ENCODE measurements at places on chromosomes 6 and 20. TPM values are rescaled to one million over a fixed set of nuclear protein-coding genes. Genes with fewer than 3 reads are reported as not detected.

UBE2C gene
- polyA plus RNA-seq = 6.9 TPM

GRCh38 chr6:168331058-168331457 lies 11.5 kb upstream of the DACT2 start:
- DNase-seq = no peak
- no peaks in the 10 kb centered on the region for H3K27me3 ChIP-seq
- H3K36me3 ChIP-seq = no peaks in the 10 kb centered on the region
- no peak overlapping the region for H3K4me3 ChIP-seq
- no peaks in the 10 kb centered on the region for H3K4me1 ChIP-seq

GRCh38 chr20:5077761-5078387 lies 41.9 kb downstream of the PCNA start:
- peak overlapping the region; percentile 85 for H3K4me3 ChIP-seq
- H3K4me1 ChIP-seq = peaks cover 31% of the 10 kb centered on the region
- H3K27ac ChIP-seq = peak overlapping the region; percentile 94
- H3K36me3 ChIP-seq = no peaks in the 10 kb centered on the region

- peaks cover 18% of the 10 kb centered on the region for H3K4me1 ChIP-seq
- no peaks in the 10 kb centered on the region for H3K36me3 ChIP-seq
- DNase-seq = no peak
- no peak overlapping the region for H3K4me3 ChIP-seq
Observed at GRCh38 chr6:90025523-90026061, 131.3 kb downstream of the GJA10 start.

GRCh38 chr6:165453395-165453794 lies 144.0 kb upstream of the C6orf118 start:
- H3K4me1 ChIP-seq = no peaks in the 10 kb centered on the region
- no peak overlapping the region for H3K27ac ChIP-seq
- no peak for DNase-seq
- H3K27me3 ChIP-seq = no peaks in the 10 kb centered on the region
- no peaks in the 10 kb centered on the region for H3K36me3 ChIP-seq

DNA sequence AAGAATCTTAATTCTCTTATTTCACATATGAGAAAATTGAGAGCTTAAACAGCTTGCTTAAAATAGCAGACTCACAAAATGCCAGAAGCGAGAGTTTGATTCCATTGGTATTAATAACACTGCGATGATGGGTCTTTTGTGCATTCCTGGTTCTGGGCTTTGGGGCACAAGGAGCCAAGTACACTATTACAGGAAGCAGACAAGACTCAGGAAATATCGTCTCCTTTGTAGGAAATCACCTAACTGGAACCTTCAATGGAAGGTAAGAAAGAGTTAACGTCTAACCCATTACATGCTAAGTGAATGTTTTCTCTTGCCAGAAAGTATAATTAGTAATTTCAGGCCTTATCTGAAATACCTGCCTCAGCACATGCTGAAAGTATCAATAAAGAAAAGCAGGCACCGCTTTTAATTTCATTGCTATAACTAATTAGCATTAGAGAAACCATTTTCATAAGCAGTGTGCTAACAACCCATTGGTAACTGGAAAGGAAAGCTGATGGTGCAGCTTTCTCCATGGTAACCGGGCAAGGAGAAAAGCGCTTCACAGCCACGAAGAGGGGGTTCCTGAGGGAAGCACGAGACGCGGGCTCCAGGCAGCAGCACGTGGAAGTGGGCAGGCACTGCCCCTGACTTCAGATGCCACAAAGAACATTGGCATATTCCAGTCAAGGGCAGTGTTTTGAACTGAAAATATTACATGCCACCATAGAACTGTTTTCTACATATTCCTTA lies 206.7 kb upstream of the AGPAT4 start:
- no peaks in the 10 kb centered on the region for H3K36me3 ChIP-seq
- no peaks in the 10 kb centered on the region for H3K4me1 ChIP-seq
- H3K4me3 ChIP-seq = no peak overlapping the region
- no peak overlapping the region for H3K27ac ChIP-seq
- no peak for DNase-seq

- DNase-seq = no peak
- no peak overlapping the region for H3K4me3 ChIP-seq
- H3K4me1 ChIP-seq = no peaks in the 10 kb centered on the region
- no peaks in the 10 kb centered on the region for H3K27me3 ChIP-seq
- no peaks in the 10 kb centered on the region for H3K36me3 ChIP-seq
Observed at GRCh38 chr20:8790442-8791074, 278.3 kb upstream of the PLCB4 start.

DNA sequence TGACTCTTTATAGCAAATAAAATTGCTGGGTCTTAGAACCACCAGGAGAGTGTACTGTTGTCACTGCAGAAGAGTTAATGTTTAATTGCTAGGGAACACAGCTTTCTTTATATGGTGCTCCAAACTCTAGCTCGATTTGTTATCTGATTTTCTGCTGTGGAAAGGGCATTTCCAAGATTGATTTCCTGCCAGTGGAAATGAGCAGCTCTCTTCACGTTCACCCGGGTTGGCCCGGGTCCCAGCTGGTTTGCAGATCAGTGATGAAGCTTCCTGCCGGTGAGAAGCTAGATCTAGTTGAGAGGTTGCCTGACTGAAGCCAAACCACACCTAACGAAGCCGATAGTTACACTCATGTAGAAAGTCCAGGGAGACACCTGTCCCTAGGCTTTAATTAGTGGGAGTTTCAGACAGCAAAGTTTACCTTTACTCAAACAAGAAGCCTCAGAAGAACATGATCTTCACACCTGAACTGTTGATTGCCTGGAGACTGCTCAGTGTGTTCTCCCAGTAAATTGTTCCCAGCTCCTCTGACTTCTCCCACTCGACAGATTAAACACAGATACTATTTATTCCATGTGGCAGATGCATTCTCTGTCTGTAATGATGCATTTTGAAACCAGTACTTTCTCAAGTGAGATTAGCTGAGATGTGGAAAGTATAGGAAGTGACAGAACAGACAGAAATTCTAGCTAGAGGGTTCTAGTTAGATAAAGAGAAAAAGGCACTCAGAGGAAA lies 27.8 kb downstream of the PAQR8 start:
- H3K27ac ChIP-seq = peak overlapping the region; percentile 87
- peak overlapping the region; percentile 81 for H3K4me3 ChIP-seq
- peaks cover 64% of the 10 kb centered on the region for H3K4me1 ChIP-seq
- no peaks in the 10 kb centered on the region for H3K36me3 ChIP-seq
- DNase-seq = peak; percentile 82

- H3K36me3 ChIP-seq = no peaks in the 10 kb centered on the region
- no peak overlapping the region for H3K4me3 ChIP-seq
- H3K27me3 ChIP-seq = peaks cover 4% of the 10 kb centered on the region
Observed at GRCh38 chr6:28497306-28497705, 18.3 kb downstream of the GPX6 start.

GRCh38 chr6:139369568-139370282 lies 4.7 kb downstream of the CITED2 start:
- DNase-seq = peak; percentile 65
- no peaks in the 10 kb centered on the region for H3K27me3 ChIP-seq

DNA sequence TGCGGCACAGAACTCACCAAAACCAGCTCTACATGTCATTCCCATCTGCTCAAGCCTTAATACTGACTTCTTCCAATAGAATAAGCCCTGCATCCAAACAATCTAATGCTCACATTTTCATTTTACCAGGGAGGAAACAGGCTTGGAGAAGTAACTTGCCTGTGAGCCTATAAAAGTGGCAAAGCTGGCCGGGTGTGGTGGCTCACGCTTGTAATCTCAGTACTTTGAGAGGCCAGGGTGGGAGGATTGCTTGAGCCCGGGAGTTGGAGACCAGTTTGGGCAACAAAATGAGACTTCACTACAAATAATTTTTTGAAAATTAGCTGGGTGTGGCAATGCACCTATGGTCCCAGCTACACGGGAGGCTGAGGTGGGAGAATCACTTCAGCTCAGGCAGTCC lies 133.7 kb downstream of the LY86 start:
- H3K4me3 ChIP-seq = no peak overlapping the region
- H3K4me1 ChIP-seq = peaks cover 3% of the 10 kb centered on the region
- no peak overlapping the region for H3K27ac ChIP-seq
- peaks cover 4% of the 10 kb centered on the region for H3K27me3 ChIP-seq
- no peaks in the 10 kb centered on the region for H3K36me3 ChIP-seq

DNA sequence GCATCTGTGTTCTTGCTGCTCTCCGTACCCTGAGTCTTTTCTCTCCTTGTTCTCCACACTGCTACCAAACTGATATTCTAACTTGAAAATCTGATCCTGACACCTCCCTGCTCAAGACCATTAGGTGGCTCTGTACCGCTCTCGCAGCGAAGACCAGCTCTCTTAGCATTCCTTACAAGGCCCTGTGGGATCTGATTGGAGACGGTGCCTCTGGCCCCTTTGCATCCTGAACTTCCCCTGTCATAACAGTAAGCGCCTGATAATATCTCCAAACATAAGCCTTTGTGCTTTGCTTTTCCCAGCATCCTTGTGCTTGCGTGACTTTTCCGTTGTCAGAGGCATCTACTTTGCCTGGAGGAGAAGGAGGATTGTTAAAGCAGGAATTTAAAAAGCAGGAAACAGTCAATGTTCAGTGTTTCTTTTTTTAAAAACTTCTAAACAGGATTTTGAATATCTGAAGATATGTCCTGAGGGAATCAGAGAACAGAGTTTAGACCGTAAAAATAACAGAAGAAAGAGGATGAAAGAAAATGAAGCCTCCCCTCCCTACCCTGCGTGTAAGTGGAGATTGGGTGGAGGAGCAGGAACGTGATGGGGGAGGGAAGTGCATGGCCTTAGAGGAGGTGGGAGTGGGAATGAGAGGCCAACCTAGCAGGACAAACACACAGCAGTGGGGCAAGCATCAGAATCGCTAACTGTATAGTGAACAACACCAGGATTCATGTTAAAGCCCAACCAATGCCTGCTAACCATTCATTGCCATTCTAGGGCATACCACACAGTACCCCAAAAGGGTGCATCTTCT lies 89.2 kb upstream of the STMND1 start:
- no peaks in the 10 kb centered on the region for H3K36me3 ChIP-seq
- no peak overlapping the region for H3K4me3 ChIP-seq
- H3K27ac ChIP-seq = no peak overlapping the region
- H3K27me3 ChIP-seq = peaks cover 8% of the 10 kb centered on the region
- DNase-seq = no peak
- H3K4me1 ChIP-seq = peaks cover 3% of the 10 kb centered on the region

PLEKHG1 gene
- 4.4 TPM for polyA plus RNA-seq

- DNase-seq = no peak
- peaks cover 32% of the 10 kb centered on the region for H3K36me3 ChIP-seq
- no peak overlapping the region for H3K27ac ChIP-seq
- no peaks in the 10 kb centered on the region for H3K27me3 ChIP-seq
- H3K4me3 ChIP-seq = no peak overlapping the region
Observed at GRCh38 chr6:117561128-117561527, 41.2 kb downstream of the GOPC start.

DNA sequence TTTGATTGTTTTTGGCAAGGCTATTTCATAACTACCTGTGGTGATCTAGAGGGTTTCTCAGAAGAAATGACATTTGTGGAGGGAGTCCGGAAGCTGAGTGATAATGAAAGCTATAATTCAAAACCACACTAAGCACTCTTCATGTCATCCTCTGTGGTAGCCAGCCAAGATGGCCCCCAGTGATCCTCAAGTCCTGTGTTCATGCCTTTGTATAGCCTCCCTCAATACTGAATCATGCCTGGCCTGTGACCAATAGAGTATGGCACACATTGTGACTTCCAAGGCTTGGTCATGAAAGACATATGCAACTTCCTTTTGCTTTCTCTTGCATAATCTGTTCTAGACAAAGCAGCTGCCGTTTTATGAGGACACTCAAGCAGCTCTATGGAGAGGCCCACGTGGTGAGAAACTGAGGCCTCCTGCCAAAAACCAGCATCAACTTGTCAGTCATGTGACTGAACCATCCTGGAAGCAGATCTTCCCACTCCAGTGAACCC lies 12.8 kb upstream of the DNAAF9 start:
- peak; percentile 94 for DNase-seq
- no peaks in the 10 kb centered on the region for H3K36me3 ChIP-seq
- peak overlapping the region; percentile 65 for H3K27ac ChIP-seq
- no peaks in the 10 kb centered on the region for H3K27me3 ChIP-seq
- peak overlapping the region; percentile 68 for H3K4me3 ChIP-seq

MOG gene
- polyA plus RNA-seq = not detected

DNA sequence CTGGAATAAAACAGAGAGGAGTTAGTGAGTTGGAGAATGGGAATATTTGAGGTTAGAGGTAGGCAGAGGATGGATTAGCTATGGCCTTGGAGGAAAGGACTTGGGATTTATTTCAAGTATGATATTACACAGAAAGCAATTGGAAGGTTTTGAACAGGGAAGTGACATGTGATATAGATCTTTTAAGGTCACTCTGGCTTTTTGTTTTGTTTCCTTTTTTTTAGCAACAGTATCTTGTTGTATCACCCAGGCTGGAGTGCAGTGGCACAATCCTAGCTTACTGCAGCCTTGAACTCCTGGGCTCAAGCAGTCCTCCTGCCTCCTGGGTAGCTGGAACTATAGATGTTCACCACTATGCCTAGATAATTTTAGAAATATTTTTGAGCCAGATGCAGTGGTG lies 190.3 kb downstream of the UTRN start:
- no peak overlapping the region for H3K27ac ChIP-seq

GRCh38 chr6:41836660-41837052 lies 49.2 kb downstream of the TOMM6 start:
- DNase-seq = no peak
- no peak overlapping the region for H3K4me3 ChIP-seq
- no peaks in the 10 kb centered on the region for H3K36me3 ChIP-seq
- H3K4me1 ChIP-seq = no peaks in the 10 kb centered on the region
- no peaks in the 10 kb centered on the region for H3K27me3 ChIP-seq
- no peak overlapping the region for H3K27ac ChIP-seq

DNA sequence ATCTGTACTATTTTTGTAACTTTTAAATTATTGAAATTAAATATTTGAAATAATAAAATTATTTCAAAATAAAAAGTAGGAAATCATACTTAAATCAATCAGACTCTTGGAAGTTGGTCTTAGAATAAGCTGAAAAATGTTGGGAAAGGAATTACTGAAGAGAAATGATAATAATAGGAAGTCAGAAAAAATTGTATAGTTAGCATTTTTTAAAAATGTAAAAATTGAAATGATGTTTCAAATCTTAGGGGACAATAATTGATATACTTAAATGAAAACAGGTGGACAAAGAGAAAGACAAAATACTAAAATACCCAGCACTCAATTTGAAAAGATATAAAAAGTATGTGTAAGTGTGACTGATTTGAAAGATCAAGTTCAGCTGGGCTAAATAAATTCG lies 186.1 kb downstream of the BMP2 start:
- H3K4me3 ChIP-seq = no peak overlapping the region
- no peaks in the 10 kb centered on the region for H3K4me1 ChIP-seq
- no peak overlapping the region for H3K27ac ChIP-seq
- no peaks in the 10 kb centered on the region for H3K36me3 ChIP-seq
- H3K27me3 ChIP-seq = no peaks in the 10 kb centered on the region
- no peak for DNase-seq

EEF1A2 gene
- 0.10 TPM for polyA plus RNA-seq

- no peak overlapping the region for H3K27ac ChIP-seq
- no peak for DNase-seq
- no peaks in the 10 kb centered on the region for H3K27me3 ChIP-seq
- H3K4me1 ChIP-seq = peaks cover 8% of the 10 kb centered on the region
- H3K36me3 ChIP-seq = peaks cover 78% of the 10 kb centered on the region
Observed at GRCh38 chr20:41119614-41120561, 17.5 kb upstream of the PLCG1 start.

SLC24A3 gene
- polyA plus RNA-seq = not detected

ZC2HC1B gene
- not detected for polyA plus RNA-seq

C6orf141 gene
- polyA plus RNA-seq = not detected
